MV-4-11 (cell line): ENCODE measurements at places on chromosomes 3 and 15.
A peak's percentile ranks its signal among the peaks of the same experiment; 100 is the strongest.

- DNase-seq: no peak
Observed at GRCh38 chr15:100919481-100920405, 586 bp downstream of the LRRK1 start.

GRCh38 chr15:24676431-24676830 is 856 bp downstream of the NPAP1 start:
- no peak for DNase-seq

GRCh38 chr3:127037418-127037841 is 54.5 kb downstream of the PLXNA1 start:
- DNase-seq: no peak

DNA sequence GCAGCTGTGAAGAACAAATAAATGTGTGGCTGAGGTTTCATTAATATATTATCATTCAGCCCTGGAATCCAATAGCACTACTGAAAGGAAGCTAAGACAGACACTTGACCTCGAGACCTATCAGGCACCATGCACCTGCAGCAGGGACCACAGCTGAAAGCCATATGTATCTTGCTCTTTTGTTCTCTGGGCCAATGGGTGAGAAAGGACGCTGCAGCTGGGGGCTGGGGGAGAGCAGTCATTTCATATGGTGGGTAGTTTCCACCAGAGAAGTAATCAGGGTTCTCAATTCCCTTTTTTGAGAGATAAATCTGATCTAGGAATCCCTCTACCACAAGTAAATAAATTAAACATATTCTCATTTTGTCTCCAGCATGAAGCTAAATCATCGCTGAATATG is 225.6 kb upstream of the STRIT1 start:
- no peak for DNase-seq

- peak; percentile 11 for DNase-seq
Observed at GRCh38 chr3:38497031-38497430, 891 bp downstream of the EXOG start.

- no peak for DNase-seq
Observed at GRCh38 chr15:74857082-74857655, 14.2 kb upstream of the ULK3 start.

DNA sequence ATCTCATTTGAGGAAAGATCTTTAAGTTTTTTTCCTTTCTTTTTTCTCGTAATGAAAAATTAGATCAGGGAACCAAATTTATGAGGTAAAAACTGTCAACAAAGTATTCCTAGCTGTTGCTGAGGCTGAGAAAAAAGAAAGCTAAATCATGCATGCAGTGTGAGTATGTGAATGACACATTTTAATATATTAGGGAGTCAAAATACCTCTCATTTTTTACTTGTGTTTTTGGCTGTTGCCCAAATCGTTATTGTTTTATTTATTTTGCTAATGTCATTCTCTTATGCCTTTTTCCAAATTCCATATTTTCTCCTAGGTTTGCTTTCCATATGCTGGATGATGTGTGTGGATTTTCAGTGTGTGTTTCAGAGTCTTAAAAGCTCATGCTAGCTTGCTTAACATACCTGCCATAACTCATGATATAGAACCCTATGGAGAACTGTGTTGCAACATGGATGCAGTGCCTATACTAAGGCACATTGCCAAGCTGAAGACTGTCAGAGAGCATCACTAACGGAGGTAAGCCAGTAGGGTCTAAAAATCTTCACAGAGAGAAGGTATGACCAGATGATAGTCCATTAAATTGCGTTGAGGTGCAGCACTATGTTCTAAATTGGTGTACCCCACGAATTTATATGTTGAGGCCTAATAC is 629.5 kb upstream of the KCNMB2 start:
- DNase-seq: no peak

GRCh38 chr3:50627407-50628051 is 10.6 kb downstream of the MAPKAPK3 start:
- DNase-seq: peak; percentile 45

DNA sequence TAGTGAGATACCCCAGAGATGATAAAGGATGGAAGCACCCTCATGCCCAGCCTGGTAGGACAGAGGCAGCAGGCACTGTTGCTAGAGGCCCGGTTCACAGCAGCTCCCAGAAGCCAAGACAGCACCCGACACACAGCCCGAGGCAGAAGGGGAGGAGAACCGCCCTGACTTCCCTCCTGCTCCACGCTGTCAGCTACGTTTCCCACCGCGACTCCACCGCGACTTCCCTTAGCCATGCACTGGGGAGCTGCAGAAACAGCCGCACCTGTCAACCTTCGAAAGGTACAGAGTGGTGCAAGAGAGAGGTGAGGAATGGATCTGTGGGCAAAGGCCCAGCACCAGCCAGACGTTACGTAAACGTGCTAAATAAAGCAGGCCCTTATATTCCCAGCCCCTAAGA is 529.2 kb downstream of the GABRG3 start:
- DNase-seq: no peak

GRCh38 chr15:85005319-85005718 is 23.7 kb downstream of the PDE8A start:
- no peak for DNase-seq

GRCh38 chr15:50182219-50183013 is 420 bp downstream of the SLC27A2 start:
- DNase-seq: no peak

DNA sequence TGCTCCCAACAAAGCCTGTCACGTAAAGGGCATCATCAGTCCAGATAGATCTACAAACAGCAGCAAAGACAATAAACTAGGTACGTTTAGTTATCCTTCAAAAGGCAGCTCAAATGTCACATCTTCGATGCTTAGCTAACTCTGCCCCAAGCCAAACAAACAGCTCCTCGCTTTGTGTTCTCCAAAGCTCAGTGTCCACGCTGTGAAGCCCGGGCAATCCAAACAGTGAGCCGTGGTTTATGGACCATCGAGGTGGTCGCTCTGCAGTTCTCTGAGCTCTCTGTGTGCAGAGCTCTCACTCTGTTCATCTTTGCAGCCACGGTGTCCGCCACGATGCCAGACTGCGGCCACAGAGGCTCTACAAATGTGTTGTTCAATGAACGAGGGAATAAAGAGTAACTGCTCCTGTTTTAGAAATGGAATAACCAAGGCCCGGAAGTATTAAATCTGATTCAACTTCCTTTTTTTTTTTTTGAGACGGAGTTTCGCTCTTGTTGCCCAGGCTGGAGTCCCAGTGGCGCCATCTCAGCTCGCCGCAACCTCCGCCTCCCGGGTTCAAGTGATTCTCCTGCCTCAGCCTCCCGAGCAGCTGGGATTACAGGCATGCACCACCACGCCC is 117.2 kb upstream of the FAM174B start:
- peak; percentile 81 for DNase-seq

DNA sequence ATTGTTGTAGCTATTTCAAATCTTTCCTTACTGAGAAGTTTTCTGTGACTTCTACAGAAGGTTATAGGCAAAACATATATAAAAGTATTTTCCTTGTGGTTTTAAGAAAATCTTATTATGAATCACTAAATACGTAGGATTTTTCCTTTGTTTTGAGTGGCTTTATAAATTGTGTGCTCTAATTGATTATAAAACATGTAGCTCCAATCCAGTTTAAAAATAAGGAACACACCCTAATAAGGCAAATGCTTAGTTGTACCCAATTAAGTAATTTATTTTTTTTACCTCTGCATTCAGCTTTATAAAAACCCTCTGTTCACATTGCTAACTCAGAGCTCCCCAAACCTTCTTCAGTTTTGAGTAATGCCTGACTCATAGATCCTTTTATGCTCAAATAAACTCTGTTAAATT is 408.0 kb downstream of the NAALADL2 start:
- DNase-seq: no peak

GRCh38 chr15:40281801-40282146 is 1.1 kb downstream of the ANKRD63 start:
- DNase-seq: no peak

- no peak for DNase-seq
Observed at GRCh38 chr15:27019687-27020086, 48.7 kb downstream of the GABRG3 start.

DNA sequence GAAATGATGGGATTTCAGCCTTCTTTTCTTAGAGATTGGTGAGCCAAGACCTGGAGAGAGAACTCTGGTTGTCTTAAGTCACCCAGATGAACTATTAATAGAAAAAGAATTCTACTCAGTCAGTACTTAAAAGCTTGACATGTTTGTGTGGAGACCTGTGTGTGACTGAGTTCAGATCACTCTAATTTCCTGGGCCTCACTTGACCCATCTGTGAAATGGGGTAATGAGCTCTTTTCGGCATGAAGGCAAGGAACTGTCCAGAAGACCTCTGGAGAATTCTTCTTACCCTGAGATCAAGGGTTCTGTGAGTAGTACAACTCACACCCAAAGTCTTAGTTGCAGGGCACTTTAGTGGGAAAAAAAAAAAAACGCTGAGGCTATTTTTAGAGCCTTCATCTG is 92.9 kb downstream of the LPP start:
- DNase-seq: no peak

GRCh38 chr15:99558571-99558970 is 7.2 kb upstream of the MEF2A start:
- no peak for DNase-seq

- no peak for DNase-seq
Observed at GRCh38 chr15:82846621-82847020, 37.2 kb downstream of the WHAMM start.

- no peak for DNase-seq
Observed at GRCh38 chr3:44098656-44099415, 142.8 kb upstream of the TOPAZ1 start.

GRCh38 chr3:144221761-144222160 is 250.1 kb downstream of the DIPK2A start:
- no peak for DNase-seq

DNA sequence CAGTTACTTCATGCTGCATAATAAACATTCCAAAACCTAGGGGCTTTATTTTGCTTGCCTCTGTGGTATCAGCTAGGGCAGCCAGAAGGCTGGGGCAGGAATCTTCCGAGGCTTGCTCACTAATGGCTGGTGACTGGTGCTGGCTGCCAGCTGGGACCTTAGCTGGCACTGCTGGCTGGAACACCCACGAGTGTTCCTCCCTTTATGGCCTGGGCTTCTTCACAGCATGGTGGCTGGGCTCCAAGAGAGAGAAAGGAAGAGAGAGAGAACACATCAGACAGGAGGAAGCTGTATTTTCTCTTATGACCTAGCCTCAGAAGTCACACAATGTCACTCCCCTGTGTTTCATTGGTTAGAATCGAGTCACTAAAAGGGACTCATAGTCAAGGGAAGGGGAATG is 23.9 kb upstream of the CDCP1 start:
- DNase-seq: no peak

DNA sequence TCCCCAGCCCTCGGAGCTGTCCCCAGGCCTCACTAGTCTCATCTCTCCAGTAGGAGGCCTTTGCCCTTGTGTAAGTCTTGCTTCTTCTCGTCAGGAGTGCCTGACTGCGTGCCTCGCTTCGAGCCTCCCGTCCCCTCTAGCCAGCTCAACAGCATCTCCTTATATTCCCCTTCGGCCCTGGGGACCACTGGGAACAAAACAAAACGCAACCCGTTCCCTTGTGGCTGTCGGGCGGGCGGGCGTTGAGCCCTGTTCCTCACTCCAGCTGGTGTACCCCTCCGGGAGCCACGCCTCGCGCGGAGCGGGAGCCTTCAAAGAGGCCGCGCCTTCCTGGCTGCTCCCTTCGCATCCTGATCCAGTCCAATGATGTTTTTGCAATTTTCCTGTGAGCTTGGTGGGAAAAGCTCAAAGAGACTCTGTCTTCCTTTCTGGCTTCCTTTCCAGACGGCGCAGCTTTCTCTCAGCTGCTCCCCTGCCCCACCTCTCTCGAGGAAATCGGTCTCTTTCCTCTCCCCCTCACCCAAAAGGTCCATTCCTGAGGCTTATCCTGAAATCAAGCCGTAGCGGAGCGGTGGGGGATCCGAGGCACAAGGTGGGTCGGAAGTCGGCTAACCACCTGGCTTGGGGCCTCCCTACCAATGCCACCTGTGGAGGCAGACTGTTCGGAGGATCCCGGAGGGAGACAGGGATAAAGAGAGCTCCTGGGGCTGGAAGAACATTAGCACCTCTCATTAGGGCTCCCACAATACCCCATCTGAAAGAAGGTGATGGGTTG is 33.4 kb upstream of the SRP14 start:
- no peak for DNase-seq

DNA sequence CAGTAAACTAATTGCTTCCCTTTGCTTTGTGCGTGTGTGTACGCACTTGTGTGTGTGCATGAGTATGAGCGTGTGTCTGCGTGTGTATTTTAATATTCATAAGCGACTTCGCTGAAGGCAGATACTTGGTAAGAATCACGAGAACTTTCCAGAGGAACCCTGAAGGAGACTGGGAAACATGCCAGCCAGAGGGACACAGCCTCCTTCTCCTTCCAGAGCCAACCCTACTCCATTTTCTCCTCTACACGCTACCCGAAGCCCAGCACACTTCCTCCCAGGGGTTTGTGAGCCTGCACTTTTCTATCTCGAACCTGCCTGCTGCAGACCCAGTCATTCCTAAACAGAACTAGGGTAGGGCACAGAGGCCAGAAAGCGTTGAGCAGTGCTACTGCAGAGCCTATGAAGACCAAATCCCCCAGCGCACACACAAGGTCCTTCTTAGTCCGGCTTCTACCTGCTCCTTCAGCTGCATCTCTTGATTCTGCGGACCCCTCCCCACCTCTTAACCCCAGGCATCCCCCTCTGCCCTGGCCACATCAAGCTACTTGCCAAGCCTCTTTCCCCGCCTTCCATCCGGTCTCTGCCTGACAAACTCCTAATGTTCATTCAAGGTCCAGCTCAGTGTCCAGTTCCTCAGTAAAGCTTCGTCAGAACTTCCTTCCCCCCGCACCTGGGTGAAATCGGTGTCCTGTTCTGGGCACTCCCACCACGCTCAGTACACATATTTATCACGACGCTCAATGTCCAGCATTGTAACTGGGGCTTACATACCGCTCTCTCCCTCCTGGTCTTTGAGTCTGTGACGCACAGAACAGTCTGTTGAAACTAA is 191.8 kb downstream of the FAM43A start:
- no peak for DNase-seq

DNA sequence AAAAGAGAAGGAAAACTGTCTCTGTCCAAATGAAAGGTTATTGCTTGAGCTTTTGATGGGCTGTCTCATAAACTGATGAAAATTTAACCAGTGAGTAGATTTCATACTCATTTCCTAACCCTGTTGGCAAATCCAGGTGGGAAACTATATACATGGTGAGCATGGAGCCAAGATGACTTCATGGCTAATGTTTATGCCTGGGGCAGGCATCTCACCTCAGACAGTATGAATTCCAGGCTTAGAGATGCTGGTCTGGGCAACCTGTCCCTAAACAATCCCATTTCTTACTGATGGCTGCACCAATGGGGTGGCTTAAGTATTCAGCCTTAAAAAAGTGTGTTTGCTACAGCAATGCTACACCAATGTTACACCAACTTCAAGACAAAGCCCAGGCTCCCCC is 58.1 kb downstream of the SLTM start:
- DNase-seq: no peak

- no peak for DNase-seq
Observed at GRCh38 chr3:180996415-180996932, 6.9 kb upstream of the DNAJC19 start.

GRCh38 chr3:20079621-20080020 is 39.4 kb downstream of the KAT2B start:
- DNase-seq: no peak

DNA sequence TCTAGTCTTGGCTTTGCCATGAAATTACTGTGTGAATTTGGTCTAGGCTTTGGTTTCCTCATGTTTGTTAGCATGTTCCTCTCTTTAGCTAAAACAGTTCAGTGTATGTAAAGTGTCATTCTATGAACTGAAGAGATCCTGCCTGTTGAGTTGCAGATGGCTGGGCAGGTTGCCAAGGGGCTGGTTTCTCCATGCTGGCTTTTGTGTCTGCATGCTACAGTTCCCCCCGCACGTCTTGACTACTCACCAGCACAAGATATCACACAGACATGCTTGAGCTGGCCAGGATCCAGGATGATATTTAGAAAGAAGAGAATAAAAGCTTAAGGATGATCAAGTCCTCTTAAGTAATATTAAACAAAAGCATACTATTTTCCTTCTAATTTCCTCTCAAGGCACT is 90.2 kb downstream of the CERS3 start:
- DNase-seq: peak; percentile 88
